K562 (cell line): ENCODE measurements at places on chromosomes 2 and 18. TPM values are rescaled to one million over a fixed set of nuclear protein-coding genes. Genes with fewer than 3 reads are reported as not detected.

DNA sequence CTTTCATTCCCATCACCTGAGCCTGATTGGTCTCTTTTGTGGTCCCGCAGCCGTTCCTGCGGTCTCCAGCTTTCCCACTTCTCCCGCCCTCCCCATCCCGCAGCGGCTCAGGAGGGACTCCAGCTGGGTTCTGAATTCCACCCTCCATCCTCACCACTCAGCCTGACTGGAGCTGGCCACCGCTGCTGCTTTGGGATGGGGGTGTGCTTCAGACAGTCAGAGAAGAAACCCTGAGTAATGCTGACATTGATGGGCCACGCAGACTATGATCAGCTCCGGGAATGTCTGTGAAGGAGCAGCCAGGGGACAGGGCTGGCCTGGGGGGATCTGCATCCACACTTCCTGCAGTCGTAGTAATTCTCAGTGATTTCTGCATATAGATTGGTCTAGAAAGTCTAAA, 45.9 kb upstream of the TXNDC2 start:
- DNase-seq = no peak

GRCh38 chr2:154710078-154710477, 11.6 kb downstream of the KCNJ3 start:
- DNase-seq = no peak

GRCh38 chr2:29517413-29517812, 402.2 kb downstream of the CLIP4 start:
- no peak for DNase-seq

DNA sequence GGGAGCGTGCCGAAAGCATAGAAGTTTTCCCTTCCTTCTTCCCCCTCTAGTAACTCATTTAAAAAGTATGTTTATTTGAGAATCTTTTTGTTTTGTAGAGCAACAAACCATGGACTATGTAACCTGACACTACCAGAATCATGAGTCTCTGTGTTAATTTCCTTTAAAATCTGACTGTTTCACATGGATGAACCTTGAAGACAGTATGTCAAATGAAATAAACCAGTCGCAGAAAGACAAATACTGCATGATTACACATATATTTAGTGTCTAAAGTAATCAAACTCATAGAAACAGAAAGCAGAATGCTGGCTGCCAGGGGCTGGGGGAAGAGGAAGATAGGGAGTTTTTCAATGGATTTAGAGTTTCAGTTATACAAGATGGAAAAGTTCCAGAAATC, 32.3 kb downstream of the PTPN2 start:
- no peak for DNase-seq

DNA sequence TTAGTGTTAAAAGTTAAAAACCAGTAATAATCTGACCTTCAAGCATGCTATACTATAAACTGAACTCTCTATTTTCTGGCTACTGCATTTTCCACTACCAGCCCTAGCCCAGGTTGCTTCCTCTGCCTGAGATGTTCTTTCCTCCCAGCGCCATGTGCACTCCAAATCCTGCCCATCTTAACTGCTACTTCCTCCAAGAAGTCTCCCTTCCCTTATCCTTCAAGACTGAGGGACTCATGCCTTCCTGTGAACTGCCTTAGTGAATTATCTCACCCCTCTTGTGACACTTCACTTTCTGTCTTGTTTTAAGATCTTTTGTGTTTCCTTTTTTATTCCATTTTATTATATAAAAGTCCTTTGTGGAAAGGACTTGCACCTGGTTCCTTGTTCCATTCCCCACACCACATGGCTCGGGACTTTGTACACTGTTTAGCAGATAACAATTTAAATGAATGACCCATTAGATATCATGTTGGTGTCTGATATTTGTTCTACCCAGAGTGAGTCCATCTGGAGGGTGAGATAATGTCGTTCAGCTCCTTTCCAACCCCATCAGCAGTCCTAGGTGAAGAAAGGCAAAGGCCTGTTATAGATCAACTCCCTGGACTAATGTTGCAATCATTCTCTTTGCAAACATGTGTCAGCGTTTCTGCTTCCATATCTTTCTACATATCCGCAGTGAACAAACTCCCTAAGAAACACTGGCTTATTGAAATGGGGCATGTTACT, 20.9 kb upstream of the AGFG1 start:
- peak; percentile 81 for DNase-seq

DNA sequence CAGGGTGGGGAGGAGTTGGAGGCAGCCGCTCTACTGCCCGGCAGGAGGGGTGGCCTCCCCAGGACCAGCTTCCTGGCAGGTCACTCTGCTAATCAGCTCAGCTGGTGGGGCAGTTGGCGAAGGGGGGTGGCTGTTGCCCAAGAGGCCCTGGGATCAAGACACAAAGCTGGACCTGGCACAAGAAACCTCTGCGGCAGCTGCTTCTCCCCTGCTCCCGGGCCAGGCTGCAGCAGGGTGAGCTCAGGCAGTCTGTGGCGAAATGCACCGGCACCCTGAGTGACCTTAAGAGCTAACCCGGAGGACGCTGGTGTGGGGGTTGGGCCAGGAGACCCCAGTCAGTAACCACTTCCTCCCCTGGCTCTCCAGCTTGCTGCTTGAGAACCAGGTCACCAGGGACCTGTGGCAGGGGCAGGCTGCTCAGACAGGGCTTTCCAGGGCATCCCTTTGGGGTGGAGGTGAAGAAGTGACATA, 31.1 kb downstream of the TOGARAM2 start:
- DNase-seq = no peak

- DNase-seq = no peak
These were observed 31.2 kb upstream of the GALM start for GRCh38 chr2:38634684-38635083.

GRCh38 chr2:221500501-221501209, 71.4 kb downstream of the EPHA4 start:
- no peak for DNase-seq

GRCh38 chr18:10936176-10937053, 213.0 kb downstream of the PIEZO2 start:
- no peak for DNase-seq

DNA sequence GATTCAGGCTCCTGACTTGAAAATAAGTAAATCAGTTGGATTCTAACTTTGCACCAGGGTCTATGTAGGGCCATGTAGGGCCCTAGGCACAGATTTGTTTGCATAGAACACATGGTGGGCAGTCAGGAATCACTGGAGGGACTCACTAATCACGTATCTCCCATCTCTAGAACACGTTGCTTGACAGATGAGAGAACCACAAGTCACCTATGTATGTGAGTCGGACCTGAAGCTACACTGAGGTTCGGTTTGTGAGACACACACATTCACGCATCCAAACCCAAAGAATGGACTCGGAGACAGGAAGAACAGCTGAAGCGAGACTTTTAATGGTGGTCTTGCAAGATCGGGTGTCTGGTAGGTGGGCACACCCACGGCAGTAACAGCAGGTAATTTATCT, 157.0 kb downstream of the ZNF516 start:
- DNase-seq = no peak

DNA sequence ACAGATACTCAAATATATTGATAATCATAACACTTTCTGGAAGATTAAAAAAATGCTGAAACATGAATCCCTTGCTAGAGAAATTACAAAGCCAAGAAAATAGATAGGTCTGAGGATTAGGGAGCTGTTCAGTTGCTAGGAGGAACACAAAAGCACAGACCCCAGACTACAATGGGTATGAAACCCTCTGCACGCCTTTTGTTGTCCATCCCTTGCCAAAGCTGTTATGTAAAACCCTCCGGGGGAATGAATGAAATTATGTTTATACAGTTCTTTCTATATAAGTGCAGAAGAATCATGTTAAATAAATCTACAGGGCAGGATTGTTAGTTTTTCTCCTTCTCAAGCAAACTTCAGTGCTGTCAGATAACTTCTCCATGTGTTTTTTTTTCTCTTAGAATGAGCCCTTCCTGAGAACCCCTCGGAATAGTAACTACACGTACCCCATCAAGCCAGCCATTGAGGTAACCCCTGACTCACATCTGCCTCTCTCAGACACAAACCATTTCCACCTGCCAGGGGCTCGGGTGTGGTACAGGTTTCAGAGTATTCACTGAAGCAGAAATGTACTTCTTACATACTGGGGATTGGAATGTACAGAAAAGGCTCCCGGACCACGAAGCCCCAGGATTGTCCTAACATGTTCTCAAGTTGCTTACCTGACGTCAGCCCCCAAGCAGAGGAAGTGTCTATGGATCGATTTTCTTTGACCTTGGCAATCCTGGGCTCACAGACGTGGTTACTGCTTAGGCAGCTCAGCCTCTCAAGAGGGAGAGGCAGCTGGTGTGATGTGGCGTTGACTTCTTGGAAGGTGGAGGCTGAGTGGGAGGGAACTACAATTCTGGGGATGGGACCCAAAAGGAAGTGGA, 118.0 kb downstream of the PLB1 start:
- DNase-seq = no peak

- DNase-seq = no peak
These were observed 208.7 kb downstream of the CYP26B1 start for GRCh38 chr2:71938659-71939587.

DNA sequence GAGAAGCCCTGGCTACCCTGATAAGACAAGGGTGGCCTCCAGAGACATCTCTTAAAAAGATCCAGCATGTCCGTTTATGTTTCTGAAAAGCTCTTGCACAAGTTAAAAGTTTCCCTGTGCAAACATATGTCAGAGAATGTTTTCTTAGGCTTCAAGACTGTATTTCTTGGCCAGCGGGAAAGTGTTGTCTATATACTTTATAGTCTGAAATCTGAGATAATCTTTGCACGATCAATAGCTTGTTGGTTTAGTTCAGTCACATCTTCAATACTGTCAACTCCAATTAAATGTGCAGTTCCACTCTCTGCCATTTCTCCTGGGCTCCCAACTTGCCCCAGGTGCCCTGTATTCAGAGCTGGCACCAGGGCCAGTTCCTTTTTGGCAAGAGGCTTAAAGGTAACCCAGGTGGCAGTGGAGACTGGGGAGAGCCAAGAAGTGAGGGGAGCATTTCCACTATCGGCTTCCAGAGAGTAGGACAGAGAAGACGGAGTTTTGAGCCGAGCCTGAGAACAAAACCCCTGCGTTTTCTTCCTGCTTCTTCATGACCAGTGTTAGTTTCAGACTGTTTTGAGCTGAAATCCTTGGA, 64.4 kb downstream of the ACOXL start:
- no peak for DNase-seq

- DNase-seq = no peak
These were observed 364.9 kb downstream of the ANAPC1 start for GRCh38 chr2:111519071-111519470.

DNA sequence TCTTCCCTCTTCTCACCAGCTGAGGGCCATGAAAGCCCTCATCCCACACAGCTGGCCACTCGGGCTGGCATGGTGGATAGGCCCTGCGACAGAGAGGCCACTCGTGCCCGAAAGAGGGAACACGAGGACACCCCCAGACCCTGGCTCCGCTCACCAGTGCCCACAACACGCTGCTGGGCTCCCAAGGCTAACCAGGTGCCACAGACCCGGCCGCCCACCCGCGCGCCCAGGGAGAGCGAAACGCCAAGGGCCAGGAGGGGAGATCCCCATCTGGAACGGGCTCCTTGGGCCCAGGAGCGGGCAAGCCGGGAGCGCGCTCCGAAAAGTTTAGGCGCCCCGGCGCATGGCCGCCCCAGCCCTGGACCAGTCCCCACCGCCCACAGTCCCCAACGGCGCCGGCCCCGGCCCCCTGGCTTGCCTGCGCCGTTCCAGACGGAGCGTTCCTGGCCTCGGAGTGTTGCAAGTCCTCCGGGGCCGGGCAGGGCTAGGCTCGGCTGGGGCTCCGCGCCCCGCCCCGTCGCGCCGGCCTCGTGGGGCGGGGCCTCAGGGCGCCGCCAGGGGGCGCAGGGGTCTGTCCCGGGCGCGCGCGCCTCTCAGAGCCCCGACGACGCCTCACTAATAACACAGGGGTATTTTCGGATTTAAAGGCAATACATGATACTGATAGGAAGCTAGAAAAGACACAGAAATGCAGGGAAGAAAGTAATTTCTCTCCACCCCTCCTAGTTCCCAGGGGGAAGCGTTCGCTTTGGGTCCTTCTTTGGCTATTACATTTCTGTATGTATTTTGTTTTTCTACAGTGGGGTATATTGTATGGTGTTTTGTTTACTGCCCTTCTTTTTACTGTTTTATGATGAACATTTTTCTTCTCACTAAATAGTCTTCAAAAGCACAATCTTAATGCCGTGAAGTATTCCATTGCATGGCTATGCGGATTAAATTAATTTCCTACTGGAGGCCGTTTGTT, at the start of gene TMBIM1:
Gene TMBIM1, minus strand, starts transcription at position 456 of the 967 bp plus-strand sequence. CDS start 10,362 bp downstream, outside the sequence.
- peak; percentile 85 for DNase-seq

GRCh38 chr2:70458661-70459060, 95.0 kb downstream of the TGFA start:
- DNase-seq = no peak

DNA sequence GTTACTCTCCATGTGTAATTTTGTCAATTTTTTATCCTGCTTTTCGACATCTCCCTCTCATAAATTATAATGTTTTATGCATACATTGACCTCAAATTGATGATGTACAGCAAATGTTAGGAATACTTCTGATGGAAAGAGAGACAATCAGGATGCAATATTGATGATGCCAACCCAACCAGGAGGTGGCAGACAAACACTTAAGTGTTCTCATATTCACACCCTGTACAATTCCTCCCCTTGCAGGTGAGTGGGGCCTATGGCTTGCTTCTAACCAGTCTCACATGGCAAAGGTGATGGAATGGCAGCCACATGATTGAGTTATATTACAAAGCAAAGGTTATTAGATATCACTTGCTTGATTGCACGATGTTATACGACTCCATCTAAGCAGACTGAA, 594.3 kb upstream of the REG3G start:
- DNase-seq = no peak

- DNase-seq = no peak
These were observed 1.3 kb upstream of the CD28 start for GRCh38 chr2:203705178-203705577.

DNA sequence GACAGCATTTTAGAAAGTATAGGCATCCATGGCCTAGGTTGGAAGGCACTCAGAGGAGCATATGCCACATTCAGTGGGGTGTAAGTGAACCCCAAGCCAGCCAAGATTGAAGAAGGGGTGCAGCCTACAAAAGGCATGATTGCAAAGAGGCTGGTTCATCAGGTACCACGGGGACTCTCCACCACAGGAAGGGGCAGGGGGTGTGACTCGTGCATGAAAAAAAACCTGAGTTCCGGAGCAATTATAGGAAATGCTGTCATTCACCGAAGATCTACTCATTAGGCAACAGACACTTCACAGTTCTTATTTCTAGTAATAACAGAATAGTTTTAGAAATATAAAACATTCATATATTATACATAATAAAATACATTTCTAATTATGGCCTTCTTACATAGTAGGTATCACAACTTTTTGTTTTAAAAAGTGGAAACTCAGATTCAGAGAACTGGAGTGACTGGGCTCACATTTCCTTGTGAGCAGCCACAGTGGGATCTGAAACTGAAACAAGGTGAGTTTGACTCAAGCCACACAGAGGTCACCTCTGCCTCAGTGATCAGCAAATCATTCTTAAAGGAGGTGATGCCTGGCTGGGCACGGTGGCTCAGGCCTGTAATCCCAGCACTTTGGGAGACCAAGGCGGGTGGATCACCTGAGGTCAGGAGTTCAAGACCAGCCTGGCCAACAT, 188.4 kb upstream of the GYPC start:
- no peak for DNase-seq

The KCNS3 gene
- total RNA-seq = 0.25 and 0.75 TPM in 2 replicates

The KIF1A gene
- 0.94 and 1.4 TPM in 2 replicates for total RNA-seq

The MROH2A gene
- not detected in 2 replicates for total RNA-seq

The RUFY4 gene
- not detected in 2 replicates for total RNA-seq

The SLC4A3 gene
- total RNA-seq = 0.04 and 0.31 TPM in 2 replicates

The NMUR1 gene
- 0.27 and 0.34 TPM in 2 replicates for total RNA-seq

The TMEM169 gene
- total RNA-seq = 0.04 and 0.13 TPM in 2 replicates

The FAM237A gene
- not detected in 2 replicates for total RNA-seq

The RNF152 gene
- 0.02 and 0.04 TPM in 2 replicates for total RNA-seq

The MRO gene
- not detected in 2 replicates for total RNA-seq
